ENCODE measurements at places on chromosomes 11 and 22.

GRCh38 chr11:16770016-16770415 lies 31.6 kb downstream of the C11orf58 start:
- no peak for DNase-seq

- DNase-seq = no peak
Measured at GRCh38 chr11:6440906-6441358, at the start of gene HPX. TSS of gene HPX (minus strand) at chr11:6440987. CDS start at chr11:6440963, 24 bp downstream.

DNA sequence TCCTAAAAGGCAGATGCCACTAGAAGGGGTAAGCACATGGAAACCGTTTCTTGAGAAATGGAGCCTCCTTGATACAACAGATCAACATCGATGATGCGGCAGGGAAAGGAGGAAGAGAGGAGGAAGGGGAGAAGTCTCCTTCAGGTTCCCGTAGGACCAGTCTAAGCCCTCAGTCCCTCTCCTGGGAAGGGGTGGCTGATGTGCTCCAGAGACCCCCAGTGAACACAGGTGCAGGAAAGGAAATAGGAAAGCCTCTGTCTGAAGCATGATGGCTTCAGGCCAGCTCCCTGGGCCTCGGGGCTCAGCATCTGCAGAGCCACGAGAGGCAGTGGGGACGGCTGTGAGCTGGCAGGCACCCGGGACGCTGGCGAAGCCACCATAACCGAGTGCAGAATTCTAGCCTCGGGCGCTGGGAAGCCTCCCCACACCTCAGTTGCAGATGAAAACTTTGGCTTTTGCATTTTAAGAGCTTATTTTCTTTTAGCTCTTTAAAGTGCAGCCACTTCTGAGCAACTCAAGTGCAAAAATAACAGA lies 1.8 kb downstream of the SPATA19 start:
- no peak for DNase-seq

DNA sequence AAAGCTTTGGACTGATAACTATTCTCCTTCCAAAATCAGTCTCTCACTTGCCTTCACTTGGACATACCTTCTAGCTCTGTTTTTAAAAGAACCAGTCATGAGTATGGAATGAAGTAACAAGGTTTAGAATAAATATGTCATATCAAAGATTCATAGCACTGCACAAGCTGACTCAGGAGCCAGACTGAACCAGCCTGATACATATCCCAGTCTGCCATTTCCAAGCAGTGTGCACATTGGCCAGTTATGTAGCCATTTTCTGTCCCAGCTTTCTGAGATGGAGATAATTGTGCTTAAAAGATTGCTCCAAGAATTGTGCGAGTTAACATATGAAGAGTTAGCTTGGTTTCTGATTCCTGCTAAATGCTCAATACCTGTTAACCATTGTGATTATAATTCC lies 311.3 kb downstream of the C11orf87 start:
- no peak for DNase-seq

- no peak for DNase-seq
Measured at GRCh38 chr11:64858467-64859263, 14.2 kb upstream of the CDC42BPG start.

- no peak for DNase-seq
Measured at GRCh38 chr22:44159811-44160210, 20.9 kb upstream of the PARVG start.

GRCh38 chr22:38081636-38081940 lies 2.4 kb downstream of the SLC16A8 start:
- DNase-seq = no peak

DNA sequence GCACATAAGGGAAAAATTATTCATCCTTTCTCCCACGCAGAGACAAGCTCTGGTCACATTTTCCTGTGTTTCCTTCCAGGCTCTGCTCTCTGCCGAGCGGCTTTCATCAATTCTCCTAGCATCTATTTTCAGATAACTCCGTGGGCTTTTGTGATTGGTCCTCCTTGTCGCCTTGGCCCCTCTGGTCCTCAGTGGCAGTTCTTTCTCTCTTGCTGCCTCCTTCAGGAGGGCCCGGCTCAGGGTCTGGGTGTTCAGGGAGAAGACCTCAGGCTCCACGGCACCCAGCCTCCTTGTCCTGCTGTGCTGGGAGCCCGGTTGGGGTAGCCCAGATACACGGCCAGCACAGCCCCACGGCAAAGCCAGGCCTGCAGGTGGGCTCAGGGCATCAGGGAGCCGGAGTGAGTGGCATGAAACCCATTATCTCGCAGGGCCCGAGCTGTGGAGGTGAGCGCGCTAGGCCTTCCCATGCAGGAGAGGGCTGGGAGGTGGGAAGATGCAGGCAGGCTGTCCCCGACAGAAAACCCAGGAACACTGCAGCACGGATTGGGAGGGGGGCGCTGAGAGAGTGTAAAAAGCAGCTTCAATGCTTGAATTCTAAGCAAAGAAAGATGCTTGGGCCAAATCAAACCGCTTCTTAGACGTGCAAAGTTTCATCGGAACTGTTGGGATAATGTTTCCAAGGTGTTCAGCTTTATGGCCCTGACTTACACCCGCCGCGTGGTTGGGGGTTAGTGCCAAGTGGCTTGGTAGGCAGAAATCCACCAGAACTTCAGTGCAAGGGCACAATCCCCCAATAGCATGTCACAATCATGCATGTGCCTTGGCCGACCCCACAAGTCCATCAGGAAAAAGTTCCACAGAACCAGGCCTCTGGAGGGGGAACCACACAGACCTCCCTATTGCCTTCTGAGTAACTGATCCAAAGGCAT lies 81.9 kb upstream of the WNT7B start:
- no peak for DNase-seq

GRCh38 chr11:120168960-120169681 lies 31.2 kb upstream of the TRIM29 start:
- no peak for DNase-seq

GRCh38 chr11:9633679-9634078 lies 30.2 kb upstream of the SWAP70 start:
- DNase-seq = no peak

DNA sequence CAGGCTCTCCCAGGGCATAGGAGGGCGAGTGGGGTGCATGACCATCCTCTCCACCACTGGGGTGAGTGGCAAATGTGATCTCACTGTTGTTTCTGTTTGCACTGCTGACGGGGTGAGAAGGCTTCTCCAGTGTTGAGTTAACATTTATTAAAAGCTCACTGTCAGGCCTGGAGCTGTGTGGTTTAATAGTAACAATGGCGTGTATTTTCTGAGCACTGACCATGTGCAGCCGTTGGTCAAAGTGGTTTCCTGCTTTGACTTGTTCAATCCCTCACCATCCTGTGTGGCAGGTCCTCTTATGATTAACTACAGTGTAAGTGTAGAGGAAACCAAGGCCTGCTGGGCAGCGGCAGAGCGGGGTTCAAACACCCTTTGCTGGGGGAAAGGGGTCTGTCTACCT lies 4.4 kb downstream of the A4GALT start:
- no peak for DNase-seq

Measured in activated CD8-positive, alpha-beta memory T cell treated with anti-CD3 and anti-CD28 coated beads for 4 hours (primary cell).